ENCODE measurements at places on chromosomes 16 and 17.

GRCh38 chr16:22385196-22385595 is 10.8 kb upstream of the CDR2 start:
- no peak for DNase-seq

GRCh38 chr17:18004884-18005305 is 32.2 kb downstream of the DRC3 start:
- no peak for DNase-seq

GRCh38 chr16:89925596-89926079 is 2.5 kb downstream of the TUBB3 start:
- no peak for DNase-seq

DNA sequence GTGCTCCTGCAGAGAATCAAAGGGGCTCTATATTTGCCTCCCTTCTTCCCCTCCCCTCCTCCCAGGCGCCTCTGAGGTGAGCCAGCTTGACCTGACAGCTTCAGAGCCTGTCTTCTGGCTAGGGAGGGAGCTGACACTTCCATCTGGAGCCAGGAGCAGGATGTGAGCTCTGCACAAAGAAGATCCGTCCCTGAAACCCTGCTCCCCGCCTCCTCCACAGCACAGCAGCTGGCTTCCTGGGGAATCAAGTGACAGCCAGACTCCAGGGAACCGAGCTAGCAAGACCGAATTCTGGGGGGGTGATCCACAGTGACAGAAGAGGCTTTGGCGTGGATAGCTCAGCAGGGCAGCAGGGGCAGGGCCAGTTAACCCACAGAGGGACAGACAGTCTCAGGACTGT is 37.2 kb downstream of the CCDC182 start:
- no peak for DNase-seq

GRCh38 chr16:11029948-11030347 is 85.6 kb downstream of the CLEC16A start:
- DNase-seq = no peak

- no peak for DNase-seq
Observed at GRCh38 chr17:2095536-2095910, 40.6 kb downstream of the HIC1 start.

- no peak for DNase-seq
Observed at GRCh38 chr17:79926142-79926604, 86.9 kb upstream of the CBX4 start.

DNA sequence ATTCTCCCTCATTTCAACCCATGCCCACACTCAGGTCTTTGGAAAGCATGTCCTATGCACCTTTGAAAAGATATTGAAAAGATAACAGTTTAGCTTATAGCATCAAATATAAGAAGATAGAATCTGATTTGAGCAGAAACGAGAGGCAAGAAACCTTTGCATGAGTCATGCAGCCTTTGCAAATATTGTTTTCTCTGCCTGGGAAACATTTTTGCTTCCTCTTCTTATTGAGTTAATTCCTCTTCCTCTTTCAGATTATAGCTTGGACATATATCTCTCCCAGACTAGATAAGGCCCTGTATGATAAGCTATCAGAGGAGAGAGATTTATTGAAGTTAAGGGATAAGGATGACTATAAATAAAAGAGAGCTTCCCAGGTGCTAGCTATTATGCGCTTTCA is 46.1 kb upstream of the KCNJ2 start:
- DNase-seq = no peak

DNA sequence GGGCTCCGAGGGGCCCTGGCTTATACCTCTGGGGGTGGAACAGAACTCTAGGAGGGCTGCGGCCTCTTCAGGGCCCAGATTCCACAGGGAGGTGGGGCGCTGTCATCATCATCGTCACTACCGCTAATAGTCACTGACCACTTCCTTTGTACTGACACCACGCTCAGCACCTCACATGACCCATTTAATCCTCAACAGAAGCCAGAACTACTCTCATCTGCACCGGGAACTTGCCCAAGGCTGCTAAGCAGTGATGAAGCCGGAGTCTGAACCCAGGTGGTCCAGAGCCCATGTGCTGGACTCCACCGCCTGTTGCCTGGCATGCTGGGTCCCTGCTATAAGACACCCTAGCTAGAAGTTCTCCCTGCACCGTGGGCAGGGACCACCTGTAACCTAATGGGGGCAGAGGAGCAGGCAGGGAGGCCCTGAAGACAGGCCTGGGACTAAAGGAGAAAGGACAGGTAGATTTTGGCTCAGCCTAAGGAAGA is 12.0 kb downstream of the UNC13D start:
- no peak for DNase-seq

DNA sequence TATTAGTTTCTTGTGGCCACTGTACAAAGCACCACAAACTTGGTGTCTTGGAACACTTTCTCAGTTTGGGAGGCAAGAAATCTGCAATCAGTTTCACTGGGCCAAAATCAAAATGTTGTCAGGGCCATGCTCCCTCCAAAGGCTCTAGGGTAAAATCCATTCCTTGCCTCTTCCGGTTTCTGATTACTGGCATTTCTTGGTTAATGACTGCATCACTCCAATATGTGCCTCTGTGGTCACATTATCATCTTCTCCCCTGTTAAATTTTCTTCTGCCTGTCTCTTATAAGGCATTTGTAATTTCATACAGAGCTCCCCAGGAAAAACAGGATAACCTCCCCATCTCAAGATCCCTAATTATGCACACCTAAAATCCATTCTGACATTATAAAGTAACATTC is 34.8 kb downstream of the ZNF287 start:
- no peak for DNase-seq

GRCh38 chr17:75288770-75289114 is 491 bp downstream of the SLC25A19 start:
- no peak for DNase-seq

Data from esophagus squamous epithelium (tissue), 5 donors.